ENCODE measurements at places on chromosomes 2 and 18. TPM values are rescaled to one million over a fixed set of nuclear protein-coding genes. Genes with fewer than 3 reads are reported as not detected.

The ITPRIPL1 gene
- 25.6 TPM for total RNA-seq

The RAX gene
- not detected for total RNA-seq

The IL1F10 gene
- total RNA-seq: not detected

The DIPK1C gene
- total RNA-seq: not detected

The EMILIN2 gene
- total RNA-seq: 19.2 TPM

The LRRTM4 gene
- 10.1 TPM for total RNA-seq

The CENPA gene
- 34.5 TPM for total RNA-seq

The TUBB8B gene
- total RNA-seq: not detected

The SLC23A3 gene
- total RNA-seq: 1.5 TPM

The REG1A gene
- not detected for total RNA-seq

The MYO1B gene
- total RNA-seq: 107 TPM

The WDR35 gene
- total RNA-seq: 19.0 TPM

The GNAL gene
- 20.4 TPM for total RNA-seq

The CNGA3 gene
- total RNA-seq: 0.84 TPM

The ANTXR1 gene
- total RNA-seq: 61.1 TPM

The CPSF3 gene
- total RNA-seq: 86.4 TPM

The FZD7 gene
- total RNA-seq: 91.0 TPM

The REG3A gene
- total RNA-seq: not detected

The TAF1B gene
- total RNA-seq: 36.8 TPM

The PKDCC gene
- 74.4 TPM for total RNA-seq

The PROKR1 gene
- 0.16 TPM for total RNA-seq

All from neural crest cell (in vitro differentiated cells).